ENCODE measurements at places on chromosomes 12 and 14.
A peak's percentile ranks its signal among the peaks of the same experiment; 100 is the strongest.

- DNase-seq: no peak
Measured at GRCh38 chr14:100715803-100716202, 10.9 kb upstream of the DLK1 start.

GRCh38 chr14:104795781-104796686, 486 bp upstream of the AKT1 start:
- peak; percentile 42 for DNase-seq

DNA sequence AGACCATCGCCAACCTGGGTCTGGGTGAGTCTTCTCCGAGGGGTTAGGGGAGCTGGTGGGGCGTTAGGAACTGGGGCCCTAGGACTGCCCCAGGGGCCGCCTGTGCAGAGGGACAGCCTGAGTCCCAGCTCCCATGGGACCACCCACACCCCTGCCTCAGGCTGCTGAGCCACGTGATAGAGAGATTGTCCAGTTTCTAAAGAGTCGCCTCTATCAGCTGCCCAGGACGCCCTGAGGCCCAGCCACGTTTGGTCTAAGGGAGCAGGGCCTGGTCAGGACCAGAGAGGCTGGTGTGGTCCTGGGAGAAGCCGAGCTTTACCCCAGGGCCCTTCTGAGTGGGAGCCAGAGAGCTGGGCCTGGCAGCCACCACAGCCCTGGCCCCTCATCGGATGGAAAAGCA, 107.1 kb downstream of the LGMN start:
- DNase-seq: no peak

DNA sequence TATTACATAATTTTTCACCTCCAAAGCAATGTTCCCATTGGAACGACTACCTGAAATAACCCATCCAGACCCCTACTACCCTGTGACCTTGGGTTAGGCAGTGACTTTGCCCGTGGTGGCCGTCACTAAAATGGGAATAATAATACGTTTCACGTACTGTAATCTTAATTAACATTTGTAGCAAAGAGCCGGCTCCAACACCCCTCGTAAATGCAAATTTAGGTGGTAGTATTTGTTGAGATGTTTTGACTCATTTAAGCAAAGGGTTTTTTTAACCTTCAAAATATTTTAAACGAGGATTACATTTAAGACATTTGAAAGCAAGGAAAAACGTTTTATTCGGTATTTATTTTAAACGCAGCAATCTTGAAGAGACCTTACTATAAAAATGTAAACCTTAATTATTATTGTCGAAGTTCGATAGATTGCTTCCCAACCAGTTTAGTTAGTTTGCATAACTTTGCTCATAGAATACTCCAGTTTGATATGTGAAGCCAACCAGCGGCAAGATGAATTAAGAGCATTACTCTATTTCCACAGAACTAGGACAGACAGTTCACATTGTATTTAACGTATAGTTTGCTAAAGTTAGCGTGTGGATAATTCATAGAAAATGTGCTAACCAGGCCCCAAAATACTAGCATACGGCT, 1.4 kb upstream of the ARID2 start:
- DNase-seq: no peak
